ENCODE measurements at places on chromosomes 7 and 10.

DNA sequence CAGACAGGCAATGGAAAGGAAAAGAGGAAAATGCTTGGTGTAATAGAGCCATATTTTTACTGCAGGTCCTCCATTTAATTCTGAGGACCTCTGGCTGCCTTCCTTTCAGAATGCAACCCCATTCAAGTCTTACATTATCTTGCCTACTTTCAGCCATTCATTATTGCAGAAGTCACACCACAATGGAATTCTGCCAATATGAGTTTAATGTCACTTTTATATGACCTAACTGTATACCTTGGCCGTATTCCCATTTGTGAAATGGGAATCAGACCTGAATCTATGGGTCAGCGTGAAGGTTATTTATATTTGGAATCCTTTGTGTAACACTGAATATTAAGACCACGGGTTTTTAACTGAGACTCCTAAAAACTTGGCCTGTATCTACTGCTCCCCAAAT is 241.7 kb upstream of the AOAH start:
- no peak for DNase-seq

GRCh38 chr7:128456255-128456725 is 612 bp downstream of the HILPDA start:
- no peak for DNase-seq

GRCh38 chr10:111705021-111705420 is 478.5 kb downstream of the GPAM start:
- no peak for DNase-seq

DNA sequence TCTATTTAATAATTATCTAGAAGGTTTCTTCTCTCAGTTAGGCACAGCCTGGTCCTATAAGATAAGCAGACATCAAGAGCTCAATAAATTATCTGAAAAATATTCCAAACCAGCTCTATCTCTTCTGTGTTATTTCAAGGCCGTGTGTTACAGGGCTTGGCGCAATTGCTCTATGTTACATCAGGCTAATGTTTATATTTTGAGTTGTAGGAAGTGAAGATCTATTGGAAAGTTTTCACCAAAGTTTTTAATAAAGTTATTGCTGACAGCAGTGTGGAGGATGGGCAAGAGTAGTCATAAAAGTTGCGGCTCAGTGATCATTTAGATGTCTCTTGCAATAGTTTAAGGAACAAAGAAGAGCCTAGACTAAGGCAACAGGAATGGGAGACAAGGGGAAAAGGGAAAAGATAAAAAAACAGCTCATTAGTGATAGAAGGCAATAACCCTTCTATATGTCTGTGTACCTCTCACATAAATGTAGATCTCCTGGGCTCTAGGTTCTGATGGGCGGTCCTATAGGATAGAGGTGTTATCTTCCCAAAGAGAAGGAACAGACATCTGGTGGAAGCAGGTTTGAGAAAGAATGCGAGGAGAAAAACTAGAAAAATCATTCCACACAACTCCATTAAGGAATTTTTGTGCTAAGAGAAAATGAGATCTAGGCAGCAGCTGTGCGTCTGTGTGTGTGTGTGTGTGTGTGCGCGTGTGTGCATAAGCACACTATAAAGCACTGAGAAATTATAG is 5.9 kb upstream of the ANKRD7 start:
- DNase-seq: no peak

- DNase-seq: no peak
These were observed 248.5 kb downstream of the SFMBT2 start for GRCh38 chr10:7162331-7162730.

- DNase-seq: no peak
These were observed 12.7 kb upstream of the SFMBT2 start for GRCh38 chr10:7423521-7423920.

- no peak for DNase-seq
These were observed 24.6 kb upstream of the SGMS1 start for GRCh38 chr10:50648089-50648934.

DNA sequence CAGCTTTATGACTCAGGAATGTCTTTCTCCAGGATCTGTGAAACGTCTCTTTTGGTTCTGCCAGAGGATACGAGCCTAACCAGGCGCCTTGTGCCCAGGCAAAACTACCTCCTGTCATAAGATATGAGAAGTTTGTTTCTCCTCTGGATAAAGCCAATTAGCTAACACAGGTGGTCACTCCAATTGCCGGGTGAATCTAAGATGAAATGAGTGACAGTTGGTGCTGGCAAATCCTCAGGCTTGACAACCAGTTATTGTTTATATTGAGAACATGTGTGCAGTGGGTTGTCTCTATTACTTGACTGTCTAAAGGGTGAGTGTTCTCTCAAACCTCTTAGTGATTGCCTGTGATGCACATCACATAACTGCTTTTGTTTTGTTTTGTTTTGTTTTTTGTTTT is 449.1 kb downstream of the XPNPEP1 start:
- DNase-seq: no peak

- no peak for DNase-seq
These were observed 8.1 kb upstream of the ANK3 start for GRCh38 chr10:60397792-60398191.

GRCh38 chr7:138898802-138899201 is 82.4 kb downstream of the KIAA1549 start:
- DNase-seq: no peak

DNA sequence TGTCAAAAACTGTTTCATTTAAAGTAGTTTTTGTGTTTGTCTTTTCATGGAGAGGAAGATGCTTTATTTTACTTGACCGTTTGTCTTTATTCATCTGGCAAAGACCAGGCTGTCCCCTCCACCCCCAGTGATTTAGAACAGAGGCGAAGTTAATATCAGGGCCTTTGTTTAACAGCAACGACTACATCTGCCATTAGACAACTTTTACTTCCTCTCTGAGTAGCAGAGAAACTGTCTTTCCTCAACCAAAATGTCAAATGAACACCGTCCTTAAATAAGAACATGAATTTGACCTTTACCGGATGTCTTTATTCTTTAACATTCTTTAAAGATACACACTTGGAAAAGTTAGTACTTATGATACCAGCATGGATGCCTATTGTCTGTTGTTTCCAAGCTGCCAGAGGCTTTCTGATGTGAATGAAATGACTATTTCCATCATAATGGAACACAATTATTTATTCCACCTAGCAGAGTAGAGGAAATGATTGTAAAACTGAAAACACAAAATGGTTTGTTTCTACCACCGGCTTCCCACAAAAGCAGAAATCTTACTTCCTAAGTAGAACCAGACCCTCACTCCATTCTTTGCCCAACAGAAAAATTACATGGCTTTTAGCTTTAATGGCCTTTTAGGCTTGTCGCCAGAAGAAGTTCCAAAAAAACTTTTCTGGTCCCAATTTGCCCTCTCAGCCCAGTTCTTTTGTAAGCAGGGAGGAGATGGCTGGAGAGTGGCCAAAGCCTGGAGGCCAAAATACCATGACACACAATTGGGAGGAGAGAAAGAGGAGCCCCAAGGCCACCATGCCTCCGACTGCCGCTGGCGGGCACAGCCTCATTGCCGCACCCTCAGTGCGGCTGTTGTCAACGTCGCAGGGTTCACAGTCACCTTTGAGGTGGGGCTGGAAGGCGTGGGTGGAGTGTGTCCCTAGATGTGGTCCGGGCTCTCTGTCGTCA is 168.5 kb downstream of the TEX36 start:
- no peak for DNase-seq

DNA sequence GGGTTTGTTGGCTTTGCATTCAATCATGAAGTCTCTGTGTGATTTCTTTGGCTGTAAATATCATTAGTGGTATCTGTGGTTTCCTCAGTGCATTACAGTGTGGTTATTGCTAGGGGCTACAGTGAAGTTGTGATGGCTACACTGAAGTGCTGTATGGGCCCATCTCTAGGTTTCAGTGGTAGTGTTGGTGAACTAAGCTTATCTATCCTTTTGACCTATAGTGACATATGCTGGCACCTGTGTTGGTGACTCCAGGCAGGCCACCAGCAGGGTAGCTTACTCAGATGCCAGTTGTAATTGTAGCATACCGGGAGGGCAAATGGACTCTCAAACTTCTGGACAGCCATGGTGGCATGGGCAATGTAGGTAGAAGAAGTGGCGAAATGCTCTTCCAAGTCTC is 219.0 kb downstream of the ANKRD30A start:
- DNase-seq: no peak

DNA sequence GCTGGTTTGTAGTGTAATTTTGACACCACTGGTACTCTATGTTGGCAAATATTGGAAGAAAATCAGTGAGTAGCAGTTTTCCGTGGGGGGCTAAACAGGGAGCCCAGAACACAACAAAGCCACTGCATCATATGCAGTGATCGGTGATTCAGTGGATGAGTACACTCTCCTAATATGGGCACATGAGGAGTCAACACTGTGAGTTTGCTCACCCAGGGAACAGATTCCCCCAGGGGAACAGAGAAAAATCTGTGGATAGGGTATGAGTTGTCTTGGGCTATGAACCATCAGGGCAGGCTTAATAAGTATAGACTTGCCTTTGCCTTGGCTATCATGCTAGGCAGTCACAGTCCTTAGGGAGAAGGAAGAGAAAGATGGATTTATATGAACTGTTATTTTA is 227.7 kb upstream of the SEMA3E start:
- no peak for DNase-seq

DNA sequence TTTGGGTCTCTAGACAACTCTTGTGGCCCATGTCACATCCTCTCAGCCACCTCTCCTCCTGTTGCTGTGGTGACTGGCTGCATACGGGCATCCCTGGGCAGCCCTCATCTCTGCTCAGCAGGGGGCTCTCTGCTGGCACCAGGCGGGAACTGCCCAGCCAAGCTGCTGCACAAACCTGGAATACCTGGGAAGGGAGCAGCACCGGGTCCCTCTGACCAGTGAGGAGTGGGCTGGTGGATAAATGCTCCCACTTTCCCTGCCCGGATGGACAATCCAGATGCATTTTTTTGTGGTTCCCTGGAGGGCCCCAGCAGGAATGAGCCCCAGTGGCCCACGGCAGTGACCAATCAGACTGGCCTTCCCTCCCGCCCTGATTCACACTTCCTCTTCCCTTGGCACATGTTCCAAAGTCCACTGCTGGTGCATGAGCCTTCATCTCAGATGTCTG is 21.9 kb downstream of the GRID1 start:
- no peak for DNase-seq

DNA sequence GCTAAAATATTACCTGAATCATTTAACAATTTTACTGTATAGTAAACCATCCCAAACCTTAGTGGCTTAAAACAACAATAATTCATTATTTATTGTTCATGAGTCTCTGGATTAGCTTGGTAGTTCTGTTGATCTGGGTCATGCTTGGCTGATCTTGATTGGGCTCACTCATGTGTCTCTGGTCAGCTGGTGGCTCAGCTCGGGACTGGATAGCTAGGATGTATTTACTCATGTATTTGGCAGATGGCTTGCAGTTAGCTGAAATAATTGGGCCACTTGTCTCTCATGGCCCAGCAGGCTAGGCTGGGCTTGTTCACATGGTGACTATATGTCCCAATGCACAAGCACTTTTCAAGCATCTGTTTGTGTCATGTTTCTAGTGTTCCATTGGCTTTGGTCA is 262.8 kb downstream of the BBS9 start:
- DNase-seq: no peak

GRCh38 chr10:3955955-3956617 is 171.1 kb upstream of the KLF6 start:
- DNase-seq: no peak

DNA sequence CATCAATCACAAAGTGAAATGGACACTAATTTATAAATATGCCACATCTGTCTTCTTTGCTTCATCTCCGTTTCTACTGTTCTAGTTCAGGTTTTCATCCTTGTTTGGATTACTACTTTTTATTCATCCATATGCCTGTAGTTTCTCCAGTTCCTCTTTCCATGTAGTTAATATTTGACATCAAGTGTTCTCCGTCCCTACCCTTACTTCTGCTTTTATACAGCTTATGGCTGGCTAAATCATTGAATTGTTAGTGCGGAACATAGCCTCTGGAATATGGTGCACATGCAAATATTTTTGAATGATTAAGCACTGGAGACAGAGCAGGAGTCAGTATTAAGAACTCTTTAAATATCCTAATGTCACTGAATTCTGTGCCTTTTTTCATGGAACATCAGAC is 230.0 kb upstream of the PPP1R3A start:
- DNase-seq: no peak

GRCh38 chr10:129692695-129693094 is 225.7 kb downstream of the MGMT start:
- no peak for DNase-seq

DNA sequence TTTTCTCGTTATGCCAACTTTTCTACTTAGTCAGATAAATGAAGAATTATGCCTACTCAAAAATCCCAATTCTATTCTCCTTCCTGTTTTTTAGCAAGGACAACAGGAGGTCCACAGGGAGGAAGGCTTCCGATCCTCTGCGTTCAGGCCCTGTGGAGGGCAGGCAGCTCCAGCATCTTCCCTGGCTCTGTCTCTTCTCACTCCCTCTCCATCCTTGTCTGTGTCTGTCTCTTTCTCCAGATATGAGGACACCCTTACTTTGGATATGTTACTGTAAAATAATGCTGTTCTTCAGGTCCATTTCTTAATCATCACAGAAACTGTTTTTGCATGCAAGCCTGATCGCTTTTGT is 166.6 kb downstream of the ELMO1 start:
- no peak for DNase-seq

DNA sequence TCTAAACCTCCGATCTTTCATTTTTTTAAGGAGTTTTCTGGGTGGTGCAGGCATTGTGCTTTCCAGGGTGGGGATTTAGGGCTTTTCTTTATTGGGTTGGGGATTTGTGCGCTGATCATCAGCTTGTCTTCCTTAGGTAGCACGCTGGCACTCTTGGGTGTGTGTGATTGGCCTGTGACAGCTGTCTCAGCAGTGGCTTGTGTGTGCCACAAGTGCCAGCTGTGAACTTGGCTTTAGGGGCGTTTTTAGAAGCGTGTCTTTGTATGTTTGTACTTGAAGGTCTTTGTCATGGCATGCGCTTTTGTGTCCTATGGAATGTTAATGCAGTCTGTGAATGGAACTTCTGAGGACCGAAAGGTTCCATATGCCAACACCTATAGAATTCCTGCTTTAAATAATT is 788 bp downstream of the AKAP9 start:
- peak; percentile 43 for DNase-seq

GRCh38 chr7:10618953-10619352 is 354.7 kb upstream of the PHF14 start:
- DNase-seq: no peak

- DNase-seq: no peak
These were observed 128.8 kb downstream of the LHPP start for GRCh38 chr10:124590216-124591122.

DNA sequence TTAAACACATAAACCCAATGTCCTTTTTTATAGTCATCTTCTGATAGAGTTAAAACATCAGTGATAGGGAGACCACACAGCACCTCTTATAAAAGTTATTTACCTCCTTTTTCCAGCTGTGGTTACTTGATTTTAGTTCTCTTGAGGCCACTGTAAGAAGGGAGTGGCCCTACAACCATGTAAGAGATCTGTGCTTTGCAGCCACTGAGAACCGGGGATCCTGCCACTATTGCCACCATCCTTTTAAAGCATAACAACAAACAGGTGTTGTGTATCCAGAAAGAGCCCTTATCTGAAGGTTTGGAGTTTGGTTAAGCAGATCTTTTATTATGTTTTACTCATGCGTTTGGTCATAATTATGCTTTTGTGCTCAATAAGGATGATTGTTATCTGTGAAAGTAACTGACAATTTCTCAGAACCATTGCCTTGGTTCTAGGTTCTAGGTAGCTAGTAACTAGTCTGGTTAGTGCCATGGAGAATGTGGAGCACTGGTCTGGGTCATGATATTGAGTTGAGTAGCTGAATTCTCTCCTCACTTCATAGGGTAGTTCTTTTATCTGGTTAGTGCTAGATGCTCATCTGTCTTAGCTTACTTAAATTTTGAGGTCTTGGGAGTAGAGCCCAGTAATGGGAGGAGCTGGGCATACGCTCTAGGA is 56.5 kb downstream of the ST7 start:
- DNase-seq: no peak

- DNase-seq: peak; percentile 74
These were observed 6.5 kb downstream of the AHR start for GRCh38 chr7:17304926-17305325.
